ENCODE measurements at places on chromosomes 6 and 20. TPM values are rescaled to one million over a fixed set of nuclear protein-coding genes. Genes with fewer than 3 reads are reported as not detected.

- no peak for DNase-seq
- H3K4me3 ChIP-seq: no peak overlapping the region
- H3K27me3 ChIP-seq: no peaks in the 10 kb centered on the region
- H3K36me3 ChIP-seq: no peaks in the 10 kb centered on the region
- H3K27ac ChIP-seq: no peak overlapping the region
- H3K4me1 ChIP-seq: peaks cover 9% of the 10 kb centered on the region
Measured at GRCh38 chr6:122760330-122760729, 19.2 kb upstream of the FABP7 start.

GRCh38 chr6:90478789-90479602 is 107.9 kb downstream of the MAP3K7 start:
- peaks cover 56% of the 10 kb centered on the region for H3K4me1 ChIP-seq
- peaks cover 4% of the 10 kb centered on the region for H3K36me3 ChIP-seq
- H3K27ac ChIP-seq: peak overlapping the region; percentile 85
- peak overlapping the region; percentile 3 for H3K4me3 ChIP-seq
- peaks cover 2% of the 10 kb centered on the region for H3K27me3 ChIP-seq

- no peak overlapping the region for H3K27ac ChIP-seq
- no peak for DNase-seq
- H3K27me3 ChIP-seq: peaks cover 11% of the 10 kb centered on the region
- H3K4me1 ChIP-seq: no peaks in the 10 kb centered on the region
Measured at GRCh38 chr20:49515586-49515985, 33.1 kb upstream of the KCNB1 start.

GRCh38 chr20:19940988-19941460 is 76.1 kb upstream of the NAA20 start:
- H3K36me3 ChIP-seq: peaks cover 2% of the 10 kb centered on the region
- no peak overlapping the region for H3K4me3 ChIP-seq
- DNase-seq: no peak
- H3K27me3 ChIP-seq: peaks cover 27% of the 10 kb centered on the region
- H3K4me1 ChIP-seq: peaks cover 16% of the 10 kb centered on the region
- no peak overlapping the region for H3K27ac ChIP-seq

SRMS gene
- total RNA-seq: not detected

All from activated T-helper 1 cell treated with anti-CD3 and anti-CD28 coated beads, Interleukin-12 subunit alpha, Interleukin-12 subunit beta, Interleukin-2, Interleukin-4 antibody, amounts not matched to agents 30 ng/mL and 10 ng/mL and 1 ng/mL, durations not matched to agents 14 hours and 24 hours and 36 hours (primary cell).